Natural killer cell treated with Interleukin-12 subunit alpha and Interleukin-12 subunit beta and Interleukin-15 and Interleukin-18, amount 100 ng/mL, for 72 hours (primary cell): ENCODE measurements at places on chromosomes 7 and 10. TPM values are rescaled to one million over a fixed set of nuclear protein-coding genes. Genes with fewer than 3 reads are reported as not detected.

CPVL gene
- not detected for total RNA-seq

MDFIC gene
- 67.0 TPM for total RNA-seq

WDFY4 gene
- not detected for total RNA-seq

PAX4 gene
- total RNA-seq: not detected

ATP6V1F gene
- 115 TPM for total RNA-seq

PIP4K2A gene
- total RNA-seq: 149 TPM

GIMAP2 gene
- 26.1 TPM for total RNA-seq

STOX1 gene
- total RNA-seq: 0.19 TPM

FAM25G gene
- total RNA-seq: not detected

DENND2A gene
- not detected for total RNA-seq
